Iris pigment epithelial cell (primary cell): ENCODE measurements at places on chromosomes 5 and 9.

DNA sequence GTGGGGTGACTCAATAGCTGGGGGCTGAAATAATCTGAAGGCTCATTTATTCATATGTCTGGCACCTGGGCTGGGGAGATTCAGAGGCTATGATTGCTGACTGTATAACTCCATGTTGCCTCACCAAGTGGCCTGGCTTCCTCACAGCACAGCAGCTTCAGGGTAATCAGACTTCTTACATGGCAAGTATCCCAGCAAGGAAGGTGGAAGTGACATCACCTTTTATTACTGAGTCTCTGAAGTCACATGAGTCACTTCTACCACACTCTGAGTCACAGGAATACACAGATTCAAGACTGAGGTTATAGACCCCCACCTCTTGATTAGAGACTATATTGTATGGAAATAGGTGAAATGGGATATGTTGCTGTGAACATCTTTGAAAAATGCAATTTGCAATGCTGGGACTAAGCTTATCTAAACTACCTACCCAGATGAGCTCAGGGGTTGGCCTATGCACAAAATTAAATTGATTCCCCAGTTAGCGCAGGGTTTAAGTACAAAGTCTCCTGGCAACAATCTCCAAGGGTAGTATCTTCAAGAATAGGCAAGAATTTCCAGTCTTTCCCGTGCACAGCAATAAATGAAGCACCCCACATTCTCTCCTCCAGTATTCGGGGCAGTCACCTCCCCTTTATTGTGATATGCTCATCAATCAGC, 553.1 kb downstream of the LRRC70 start:
- peak; percentile 81 for DNase-seq

DNA sequence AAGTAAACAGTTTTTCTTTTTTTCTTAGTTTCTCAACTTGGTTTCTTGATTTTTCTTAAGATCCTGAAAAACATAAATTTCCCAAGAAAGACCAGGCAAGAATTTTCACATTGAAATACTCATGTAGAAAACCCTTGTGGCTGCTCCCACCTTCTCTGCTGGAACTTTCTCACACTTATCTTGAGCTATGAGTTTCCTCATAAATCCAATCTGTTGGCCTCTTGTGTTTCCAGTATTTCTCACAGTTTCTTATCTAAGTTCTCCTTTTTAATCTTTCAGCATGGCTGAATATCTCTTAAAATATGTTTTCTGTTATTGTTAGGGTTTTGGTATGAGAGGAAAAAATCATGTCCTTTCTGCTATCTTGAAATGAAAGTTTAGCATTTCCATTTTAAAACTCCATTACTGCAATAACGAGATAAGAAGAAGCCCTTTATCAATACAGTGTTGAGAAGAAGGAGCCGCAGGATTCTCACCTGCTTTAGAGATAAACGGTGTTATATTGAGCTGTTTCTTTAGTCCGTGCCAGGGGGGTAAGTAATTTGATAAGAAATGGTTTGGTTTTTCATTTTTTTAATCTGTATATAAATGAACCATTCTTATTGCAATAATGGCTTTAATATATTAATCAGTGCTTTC, 89.3 kb downstream of the ALDH1A1 start:
- no peak for DNase-seq

DNA sequence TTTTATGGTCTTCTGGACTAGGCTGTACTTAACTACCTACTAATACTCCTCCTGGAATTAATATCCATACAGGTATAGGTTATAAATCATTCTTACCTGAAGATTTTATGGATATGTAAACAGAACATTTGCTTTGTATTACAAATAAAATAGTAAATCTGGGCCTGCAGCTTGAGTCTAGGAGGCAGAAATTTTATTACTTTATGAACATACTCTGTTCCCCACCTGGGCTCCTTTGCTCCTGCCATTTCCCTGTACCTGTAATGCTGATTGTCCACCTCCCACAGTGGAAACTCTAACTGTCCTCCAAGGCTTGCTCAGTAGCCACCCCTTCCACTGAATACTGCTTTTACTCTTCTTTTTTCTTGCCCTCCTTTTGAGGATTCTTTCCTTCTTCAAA, 108.0 kb downstream of the PAM start:
- no peak for DNase-seq

DNA sequence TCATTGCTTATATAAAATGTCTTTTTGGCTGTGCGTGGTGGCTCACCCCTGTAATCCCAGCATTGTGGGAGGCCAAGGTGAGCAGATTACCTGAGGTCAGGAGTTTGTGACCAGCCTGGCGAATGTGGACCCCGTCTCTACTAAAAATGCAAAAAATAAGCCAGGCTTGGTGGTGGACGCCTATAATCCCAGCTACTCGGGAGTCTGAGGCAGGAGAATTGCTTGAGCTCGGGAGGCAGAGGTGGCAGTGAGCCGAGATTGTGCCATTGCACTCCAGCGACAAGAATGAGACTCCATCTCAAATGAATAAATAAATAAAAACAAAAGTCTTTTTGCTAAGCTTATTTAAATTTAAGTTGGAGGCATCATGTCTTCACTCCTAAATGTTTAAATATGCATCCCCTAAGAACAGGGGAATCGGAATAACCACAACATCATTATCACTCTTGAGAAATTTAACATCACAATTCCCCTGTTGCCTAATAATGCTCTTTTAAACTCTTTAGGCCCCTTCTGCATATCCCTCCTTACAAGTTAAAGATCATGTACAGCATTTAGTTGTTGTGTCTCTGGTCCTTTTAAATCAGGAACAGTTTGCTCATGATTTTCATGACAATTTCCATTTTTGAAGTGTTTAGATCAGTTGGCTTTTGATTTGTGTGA, 72.8 kb downstream of the ERBIN start:
- DNase-seq = no peak

- DNase-seq = no peak
Observed at GRCh38 chr5:65252977-65253376, 228.7 kb downstream of the ADAMTS6 start.

DNA sequence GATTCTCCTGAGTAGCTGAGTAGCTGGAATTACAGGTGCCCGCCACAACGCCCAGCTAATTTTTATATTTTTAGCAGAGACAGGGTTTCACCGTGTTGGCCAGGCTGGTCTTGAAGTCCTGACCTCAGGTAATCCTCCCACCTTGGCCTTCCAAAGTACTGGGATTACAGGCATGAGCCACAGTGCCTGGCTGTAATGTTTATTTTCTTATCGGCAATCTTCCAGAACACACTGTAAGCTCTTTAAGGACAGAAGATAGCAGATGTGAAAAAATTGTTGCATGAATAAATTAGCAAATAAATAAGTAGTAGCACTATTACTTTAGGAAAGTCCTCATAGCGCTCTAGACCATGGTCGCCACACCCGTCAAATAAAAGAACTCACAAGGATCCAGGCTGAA, 100.5 kb downstream of the ENC1 start:
- DNase-seq = no peak

GRCh38 chr5:139975306-139975705, 67.8 kb downstream of the NRG2 start:
- DNase-seq = no peak

- peak; percentile 22 for DNase-seq
Observed at GRCh38 chr5:32339198-32339597, 26.5 kb upstream of the MTMR12 start.

DNA sequence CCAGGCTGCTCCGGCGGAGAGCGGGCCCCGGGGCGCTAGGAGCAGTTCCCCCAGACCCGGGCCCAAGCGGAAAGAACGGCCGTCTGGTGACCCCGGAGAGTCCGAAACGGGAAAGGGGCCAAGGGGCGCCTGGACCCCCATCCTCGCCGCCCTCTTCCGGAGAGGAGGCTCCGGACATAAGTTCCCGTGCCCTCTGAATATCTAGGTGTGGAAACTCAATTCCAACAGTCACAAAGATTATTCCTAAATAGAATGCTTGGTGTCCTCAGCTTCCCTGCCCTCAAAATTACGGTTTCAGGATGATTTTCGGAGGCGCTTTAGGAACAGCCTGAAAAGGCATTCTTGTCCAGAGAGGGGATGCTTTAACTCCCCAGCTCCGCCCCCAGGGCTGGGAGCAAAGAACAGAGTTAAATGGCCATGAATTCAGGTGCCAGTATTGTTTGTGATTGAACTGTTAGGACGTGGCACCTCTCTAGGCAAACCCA, 681 bp upstream of the LHFPL2 start:
- no peak for DNase-seq

GRCh38 chr5:116478491-116478890, 96.1 kb downstream of the SEMA6A start:
- no peak for DNase-seq

DNA sequence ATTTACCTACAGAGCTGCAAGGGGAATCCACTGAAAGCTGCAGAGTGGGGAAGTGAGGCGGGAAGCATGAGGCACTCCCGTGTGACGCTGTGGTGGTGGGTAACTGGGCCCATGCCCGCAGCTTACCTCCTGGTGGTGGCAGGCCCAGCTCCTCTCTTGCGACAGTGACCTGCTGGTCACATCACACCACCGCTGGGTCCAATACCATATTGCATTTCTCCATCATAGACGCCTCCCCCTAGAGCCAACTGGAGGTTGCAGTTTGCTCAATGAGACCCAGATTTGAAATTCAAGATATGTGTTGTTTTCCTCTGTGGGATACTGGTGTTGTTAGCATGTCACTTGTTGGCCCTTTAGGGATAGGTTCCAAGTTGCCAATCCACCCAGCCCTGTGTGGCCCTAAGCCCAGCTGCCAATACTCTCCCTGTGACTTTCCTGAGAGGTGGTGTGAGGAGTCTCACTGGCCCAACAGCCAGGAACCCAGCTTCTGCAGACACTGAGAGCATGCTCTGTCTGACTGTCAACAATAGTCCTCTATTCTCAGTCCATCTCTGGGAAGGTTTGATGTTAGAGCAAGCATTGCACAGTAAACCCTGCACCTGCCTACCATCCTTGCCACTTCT, 428.3 kb downstream of the GADD45G start:
- no peak for DNase-seq

DNA sequence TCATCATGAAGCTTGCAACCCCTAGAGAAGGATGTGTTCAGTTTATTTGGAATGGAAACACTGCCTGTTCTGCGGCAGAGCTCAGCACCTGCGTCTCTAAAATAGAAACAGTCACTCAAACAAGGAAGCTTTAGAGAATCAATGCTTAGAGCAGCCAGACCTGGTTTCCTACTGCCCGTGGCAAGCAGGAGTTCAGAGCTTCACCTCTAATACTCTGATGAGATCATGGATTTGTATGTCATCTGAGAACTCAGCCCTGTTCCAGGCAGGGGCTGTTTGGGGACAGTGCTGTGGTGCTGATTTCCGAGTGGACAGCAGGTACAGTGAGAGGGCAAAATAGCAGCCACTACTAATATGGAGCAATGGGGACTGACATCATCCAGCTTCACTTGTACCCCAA, 236.0 kb upstream of the IRX1 start:
- DNase-seq = no peak

GRCh38 chr5:53895091-53895683, 334.7 kb downstream of the NDUFS4 start:
- no peak for DNase-seq

- no peak for DNase-seq
Observed at GRCh38 chr5:169258372-169259000, 42.5 kb downstream of the SLIT3 start.

DNA sequence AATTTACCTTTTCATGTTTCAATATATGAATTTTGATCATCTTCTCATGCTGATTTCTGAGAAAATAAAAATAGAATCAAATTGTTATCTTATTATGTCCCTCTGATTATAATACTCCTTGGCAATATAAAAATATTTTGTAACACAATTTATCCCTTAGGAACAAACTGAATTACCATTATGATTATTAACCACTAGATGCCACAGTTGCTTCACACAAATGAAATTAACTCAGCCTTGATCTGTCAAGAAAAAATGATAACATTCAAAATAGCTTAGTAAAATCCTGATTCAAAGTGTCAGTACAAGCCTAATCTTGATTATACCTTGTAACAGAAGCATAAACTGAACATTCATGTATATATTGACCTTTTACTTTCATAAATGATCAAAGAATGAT, 4.8 kb upstream of the CHSY3 start:
- peak; percentile 37 for DNase-seq

GRCh38 chr5:88769165-88769564, 113.8 kb downstream of the MEF2C start:
- no peak for DNase-seq

GRCh38 chr5:40682154-40683017, 2.7 kb downstream of the PTGER4 start:
- peak; percentile 84 for DNase-seq

- DNase-seq = no peak
Observed at GRCh38 chr5:116402235-116402634, 172.4 kb downstream of the SEMA6A start.

DNA sequence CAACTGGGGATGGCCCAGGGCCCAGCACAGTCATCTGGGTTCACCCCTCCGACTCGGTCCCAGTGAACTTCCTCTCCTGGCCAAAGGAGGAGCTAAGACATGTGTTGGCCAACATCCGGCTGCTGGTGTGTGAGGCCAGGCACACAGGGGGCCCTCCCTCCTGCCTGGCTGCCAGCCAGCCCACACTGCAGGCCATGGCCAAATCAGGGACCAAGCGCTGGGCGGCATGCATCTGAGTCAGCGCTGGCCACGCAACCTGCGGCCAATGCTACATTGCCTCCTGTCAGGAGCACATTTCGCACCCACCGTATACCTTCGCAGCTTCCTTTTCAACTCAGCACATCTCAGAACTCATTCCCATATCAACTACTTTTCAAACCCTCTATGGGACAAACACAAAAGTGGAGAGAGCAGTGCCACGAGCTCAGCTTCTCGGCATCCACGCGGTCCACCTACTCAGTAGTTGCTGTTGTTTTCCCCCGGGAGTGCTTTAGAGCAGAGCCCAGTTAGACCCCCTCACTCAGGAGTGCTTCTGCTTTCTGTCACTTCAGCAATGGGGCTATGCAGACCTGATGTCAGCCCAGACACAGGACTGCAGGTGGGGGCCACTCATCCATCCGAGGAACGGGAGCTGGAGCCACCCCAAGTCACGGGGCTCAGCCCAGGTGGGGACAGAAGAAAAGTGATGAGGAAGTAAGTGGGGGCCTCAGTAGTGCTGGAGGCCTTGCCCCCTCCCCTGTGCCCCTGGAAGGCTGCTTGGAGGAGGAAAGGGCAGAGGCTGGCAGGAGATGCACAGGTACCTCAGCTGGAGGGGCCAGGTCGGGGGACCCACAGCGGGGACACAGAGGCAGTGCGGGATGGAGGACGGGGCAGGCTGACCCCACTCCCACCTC, 13.9 kb downstream of the NINJ1 start:
- peak; percentile 97 for DNase-seq

GRCh38 chr9:35932735-35933134, 23.4 kb downstream of the SPAAR start:
- DNase-seq = no peak

DNA sequence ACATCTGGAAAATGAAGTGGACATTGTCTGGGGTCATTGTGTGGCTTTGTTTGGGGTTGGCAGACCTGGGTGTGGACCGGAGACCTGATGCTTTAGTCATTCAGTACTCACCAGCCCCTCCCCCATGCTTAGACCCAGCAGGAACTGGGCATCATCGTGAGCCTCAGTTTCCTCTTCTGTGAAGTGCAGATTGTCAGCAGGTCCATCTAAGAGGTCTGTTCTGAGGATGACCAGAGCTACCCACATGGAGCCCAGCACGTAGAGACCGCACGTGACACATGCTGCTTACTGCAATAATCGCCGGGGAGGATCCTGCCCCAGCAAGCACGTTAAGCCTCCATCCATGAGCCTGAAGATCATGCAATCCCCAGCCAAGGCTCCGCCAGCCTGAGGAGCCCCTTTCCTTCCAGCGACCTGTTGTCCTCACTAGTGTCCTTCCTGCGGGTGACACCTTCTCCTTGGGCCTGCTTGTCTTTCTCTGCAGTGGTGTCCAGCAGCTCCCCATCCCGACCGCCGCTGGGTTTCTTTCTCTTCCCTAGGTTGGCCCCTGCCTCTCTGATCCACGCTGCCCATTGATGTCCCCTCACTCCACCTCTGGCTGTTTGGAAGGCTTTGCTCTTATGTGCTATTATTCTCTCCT, 26.7 kb upstream of the IRX4 start:
- DNase-seq = no peak
